ENCODE measurements at places on chromosomes 2 and 18.

DNA sequence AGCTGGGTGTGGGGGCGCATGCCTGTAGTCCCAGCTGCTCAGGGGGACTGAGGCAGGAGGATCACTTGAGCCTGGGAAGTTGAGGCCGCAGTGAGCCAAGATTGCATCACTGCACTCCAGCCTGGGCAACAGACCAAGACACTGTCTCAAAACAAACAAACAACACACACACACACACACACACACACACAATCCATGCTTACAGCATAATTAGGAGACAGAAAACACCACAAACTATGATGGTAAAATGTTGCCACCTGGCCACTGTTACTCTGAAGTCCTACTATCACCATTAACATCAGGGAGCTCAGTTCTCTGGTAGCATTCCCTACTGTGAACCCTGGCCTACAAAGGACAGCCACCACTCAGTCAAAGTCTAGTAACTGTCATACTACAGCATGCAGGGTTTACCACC is 18.3 kb downstream of the DNPEP start:
- peaks cover 25% of the 10 kb centered on the region for H3K36me3 ChIP-seq
- H3K4me1 ChIP-seq: peaks cover 14% of the 10 kb centered on the region
- no peak overlapping the region for H3K4me3 ChIP-seq
- H3K27me3 ChIP-seq: no peaks in the 10 kb centered on the region
- DNase-seq: peak; percentile 43
- H3K27ac ChIP-seq: peak overlapping the region; percentile 58

- H3K27me3 ChIP-seq: no peaks in the 10 kb centered on the region
- H3K27ac ChIP-seq: no peak overlapping the region
- no peak for DNase-seq
- no peaks in the 10 kb centered on the region for H3K4me1 ChIP-seq
These were observed 159.4 kb downstream of the CD8B2 start for GRCh38 chr2:106646605-106647004.

DNA sequence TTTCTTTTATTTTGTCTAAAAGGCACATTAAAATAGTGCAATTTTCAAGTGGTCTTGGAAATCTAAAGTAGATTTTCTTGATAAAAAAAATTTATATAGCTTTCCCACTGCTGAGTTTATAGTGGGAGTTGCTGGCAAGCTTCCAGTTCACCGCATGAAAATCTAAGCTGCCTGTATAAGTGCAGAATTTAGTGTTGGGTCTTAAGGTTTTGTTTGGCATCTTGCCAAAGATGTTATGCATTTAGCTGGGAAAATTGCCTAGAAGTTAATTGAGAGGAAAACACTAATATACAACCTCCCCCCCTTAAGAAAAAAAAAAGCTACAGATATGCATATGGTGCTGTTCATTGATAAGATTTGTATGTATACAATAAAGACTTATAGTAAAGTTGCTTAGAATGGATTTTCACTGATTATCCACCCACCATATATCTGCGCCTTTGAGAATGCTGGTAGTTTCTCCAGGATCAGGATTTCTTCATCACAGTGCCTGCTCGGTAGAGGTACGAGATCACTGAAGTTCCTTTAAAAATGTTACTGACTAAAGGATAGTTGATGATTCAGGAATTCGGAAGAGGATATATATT is 803.2 kb upstream of the POU3F3 start:
- H3K4me3 ChIP-seq: no peak overlapping the region
- H3K4me1 ChIP-seq: peaks cover 3% of the 10 kb centered on the region
- H3K36me3 ChIP-seq: no peaks in the 10 kb centered on the region
- H3K27ac ChIP-seq: no peak overlapping the region

GRCh38 chr2:231556981-231557380 is 26.7 kb upstream of the NMUR1 start:
- H3K4me3 ChIP-seq: no peak overlapping the region
- H3K36me3 ChIP-seq: no peaks in the 10 kb centered on the region
- H3K4me1 ChIP-seq: no peaks in the 10 kb centered on the region

- H3K4me1 ChIP-seq: no peaks in the 10 kb centered on the region
- H3K36me3 ChIP-seq: no peaks in the 10 kb centered on the region
- no peak for DNase-seq
- H3K4me3 ChIP-seq: no peak overlapping the region
These were observed 441.7 kb upstream of the SOX11 start for GRCh38 chr2:5250482-5250881.

DNA sequence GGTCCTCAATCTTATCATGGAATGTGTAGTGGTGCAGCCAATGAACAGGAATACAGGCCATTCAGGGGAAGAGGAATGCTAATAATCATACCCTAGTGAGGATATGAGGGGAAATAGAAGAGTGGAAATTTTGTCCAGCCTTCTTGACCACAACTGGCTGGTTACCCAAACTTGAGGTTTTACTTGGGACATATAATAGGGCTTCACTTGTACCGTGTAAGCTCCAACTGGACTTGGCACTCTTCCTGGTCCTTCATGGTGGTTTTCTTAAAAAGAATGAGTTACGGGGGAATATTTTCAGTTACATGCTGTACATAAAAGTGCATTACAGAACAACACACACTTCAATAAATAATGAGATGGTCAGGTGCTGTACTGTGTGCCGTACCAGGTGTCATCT is 234.9 kb upstream of the RASGRP3 start:
- no peak for DNase-seq
- no peaks in the 10 kb centered on the region for H3K27me3 ChIP-seq
- H3K36me3 ChIP-seq: no peaks in the 10 kb centered on the region

GRCh38 chr18:49459404-49460171 is 857 bp downstream of the DYM start:
- no peaks in the 10 kb centered on the region for H3K36me3 ChIP-seq
- no peaks in the 10 kb centered on the region for H3K27me3 ChIP-seq
- no peak for DNase-seq
- peak overlapping the region; percentile 69 for H3K4me3 ChIP-seq
- H3K4me1 ChIP-seq: peaks cover 7% of the 10 kb centered on the region

DNA sequence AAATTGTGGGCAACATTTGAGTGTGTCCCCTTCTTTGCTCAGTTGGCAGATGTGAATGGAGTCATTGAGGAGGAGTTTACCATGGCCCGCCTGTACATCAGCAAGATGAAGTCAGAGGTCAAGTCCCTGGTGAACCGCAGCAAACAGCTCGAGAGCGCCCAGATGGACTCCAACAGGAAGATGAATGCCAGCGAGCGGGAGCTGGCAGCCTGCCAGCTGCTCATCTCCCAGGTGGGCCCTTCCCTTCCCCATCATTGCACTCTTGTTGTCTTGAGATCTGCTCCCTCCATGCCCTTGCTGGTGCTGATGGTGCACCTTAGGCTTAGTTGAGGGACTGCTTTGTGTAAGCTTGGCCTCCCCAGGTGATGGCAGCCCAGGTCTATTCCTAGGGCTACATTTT is 47.5 kb upstream of the LYPD6B start:
- no peak overlapping the region for H3K27ac ChIP-seq
- no peak overlapping the region for H3K4me3 ChIP-seq
- no peaks in the 10 kb centered on the region for H3K27me3 ChIP-seq
- no peaks in the 10 kb centered on the region for H3K36me3 ChIP-seq
- no peaks in the 10 kb centered on the region for H3K4me1 ChIP-seq

DNA sequence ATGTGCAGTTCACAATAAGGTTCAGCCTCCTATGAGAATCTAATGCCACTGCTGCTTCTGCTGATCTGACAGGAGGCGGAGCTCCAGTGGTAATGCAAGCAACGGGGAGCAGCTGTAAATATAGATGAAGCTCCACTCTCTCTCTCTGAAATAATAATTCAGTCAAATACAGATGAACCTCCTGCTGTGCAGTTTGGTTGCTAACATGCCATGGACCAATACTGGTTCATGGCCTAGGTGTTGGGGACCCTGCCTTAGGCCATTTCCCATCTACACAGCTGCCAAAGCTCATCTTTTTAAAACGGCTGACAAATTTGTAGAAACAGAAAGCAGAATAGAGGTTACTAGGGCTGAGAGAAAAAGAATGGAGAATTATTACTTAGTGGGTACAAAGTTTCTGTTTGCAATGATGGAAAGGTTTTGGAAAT is 10.7 kb upstream of the HNRNPA3 start:
- no peak overlapping the region for H3K27ac ChIP-seq
- no peaks in the 10 kb centered on the region for H3K4me1 ChIP-seq
- no peak overlapping the region for H3K4me3 ChIP-seq

- no peak overlapping the region for H3K27ac ChIP-seq
- no peak for DNase-seq
- H3K4me3 ChIP-seq: no peak overlapping the region
These were observed 15.0 kb downstream of the RTTN start for GRCh38 chr18:70190529-70190928.

DNA sequence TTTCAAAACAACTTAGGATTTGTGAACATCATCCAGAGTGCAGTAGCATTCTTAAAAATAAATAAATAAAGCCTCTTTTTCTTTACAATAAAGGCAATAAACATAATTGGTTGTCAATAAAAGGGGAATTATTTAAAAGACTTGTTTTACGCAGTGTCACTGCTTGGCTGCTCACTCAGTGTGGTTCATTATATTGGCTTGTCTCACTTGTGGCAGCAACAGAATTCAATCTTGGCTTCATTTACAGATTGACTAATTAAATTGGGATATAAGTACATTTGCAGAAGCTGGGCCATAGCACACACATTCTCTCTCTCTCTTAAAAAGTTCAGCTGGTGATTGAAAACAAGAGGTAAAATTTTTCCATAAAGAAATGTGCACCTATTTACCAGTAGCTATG is 1027.6 kb downstream of the LRP1B start:
- H3K27ac ChIP-seq: no peak overlapping the region
- no peak for DNase-seq
- H3K4me1 ChIP-seq: no peaks in the 10 kb centered on the region
- H3K27me3 ChIP-seq: no peaks in the 10 kb centered on the region
- no peaks in the 10 kb centered on the region for H3K36me3 ChIP-seq

DNA sequence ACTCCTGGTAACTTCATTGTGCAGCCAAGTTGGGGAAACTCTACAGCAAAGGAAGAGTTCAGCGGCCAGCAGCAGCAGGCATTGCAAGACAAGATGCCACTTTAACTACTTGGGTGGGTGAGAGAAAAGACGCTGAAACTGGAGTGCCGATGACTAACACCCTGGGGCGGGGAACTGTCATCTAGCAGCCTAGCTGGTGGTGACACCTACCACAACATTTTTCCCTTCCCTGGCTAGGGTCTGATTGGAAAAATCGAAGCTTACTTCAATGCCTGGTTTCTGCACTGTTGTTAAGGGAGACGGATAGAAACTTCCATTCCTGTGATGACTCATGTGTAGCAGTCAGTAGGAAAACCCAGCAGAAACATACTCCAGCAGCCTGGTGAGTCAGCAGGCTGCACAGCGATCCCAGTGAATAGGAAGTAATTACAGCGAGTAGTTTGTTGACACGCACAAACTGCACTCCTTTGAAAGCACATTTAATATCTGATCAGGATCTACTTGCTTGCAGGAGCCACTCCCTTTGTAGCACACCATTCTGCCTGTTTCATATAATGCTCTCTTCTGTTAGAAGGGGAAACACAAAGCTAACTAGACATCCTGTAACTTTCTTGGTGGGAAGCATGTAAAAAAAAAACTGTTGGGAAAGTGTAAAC is 62.1 kb upstream of the MAPRE2 start:
- no peaks in the 10 kb centered on the region for H3K4me1 ChIP-seq
- peak; percentile 49 for DNase-seq
- no peaks in the 10 kb centered on the region for H3K27me3 ChIP-seq
- H3K4me3 ChIP-seq: peak overlapping the region; percentile 80

DNA sequence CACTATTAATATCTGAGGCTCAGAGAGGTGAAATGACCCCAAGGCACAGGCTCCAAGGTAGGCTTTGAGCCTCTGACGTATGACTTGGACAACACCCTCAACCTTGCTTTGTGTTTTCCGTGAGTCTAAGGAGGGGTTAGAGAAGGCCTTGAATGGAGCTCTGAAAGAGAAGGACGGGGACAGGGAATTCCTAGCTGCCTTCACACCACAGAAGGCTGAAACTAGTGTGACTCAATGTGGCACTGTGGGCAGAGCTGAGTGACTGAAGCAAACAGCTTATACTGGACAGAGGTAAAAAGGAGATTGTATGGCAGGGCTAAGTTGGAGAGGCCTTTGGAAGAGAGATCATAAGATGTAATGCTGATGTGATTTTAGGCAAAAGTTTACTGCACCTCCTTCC is 3.5 kb upstream of the NCK2 start:
- H3K27ac ChIP-seq: no peak overlapping the region
- DNase-seq: no peak
- H3K27me3 ChIP-seq: no peaks in the 10 kb centered on the region
- H3K4me3 ChIP-seq: no peak overlapping the region

DNA sequence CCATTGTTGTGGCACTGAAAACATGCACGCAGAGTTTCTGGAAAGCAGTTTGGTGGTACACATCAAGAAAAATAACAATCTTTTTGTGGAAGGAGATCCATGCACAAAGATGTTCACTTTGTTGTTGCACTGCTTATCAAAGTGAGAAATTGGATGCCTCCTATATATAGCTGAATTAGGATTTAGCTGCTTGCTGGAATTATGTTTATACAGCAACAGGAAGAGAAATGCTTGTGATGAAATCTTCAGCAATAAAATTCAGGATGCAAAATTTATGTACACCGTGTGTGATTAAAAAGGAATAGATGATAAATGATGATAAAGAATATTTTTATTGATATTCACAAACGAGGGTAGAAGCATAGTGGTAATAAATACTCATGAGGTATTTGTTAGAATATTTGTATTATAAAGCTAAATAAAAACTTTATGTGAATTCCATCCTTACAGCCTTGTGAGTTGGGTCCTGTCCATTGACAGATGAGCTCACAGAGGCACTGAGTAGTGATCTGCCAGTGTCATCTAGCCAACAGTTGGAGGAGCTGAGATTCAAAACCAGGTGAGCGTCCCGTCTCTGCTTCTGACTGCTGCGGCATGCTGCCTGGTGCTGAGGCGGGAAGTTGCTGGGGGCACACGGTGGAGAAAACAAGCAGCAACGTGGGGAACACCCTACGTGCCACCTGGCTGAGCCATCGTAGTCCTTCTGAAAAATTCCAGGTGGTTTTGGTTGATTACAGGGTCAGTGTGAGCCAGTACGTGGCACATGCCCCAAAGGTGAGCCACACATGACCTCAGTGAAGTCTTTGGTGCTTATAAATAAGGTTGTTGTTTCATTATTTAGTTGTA is 80.2 kb downstream of the ASAP2 start:
- no peak overlapping the region for H3K27ac ChIP-seq
- no peaks in the 10 kb centered on the region for H3K4me1 ChIP-seq
- no peak overlapping the region for H3K4me3 ChIP-seq
- no peak for DNase-seq
- no peaks in the 10 kb centered on the region for H3K36me3 ChIP-seq
- no peaks in the 10 kb centered on the region for H3K27me3 ChIP-seq

GRCh38 chr18:32802591-32803451 is 30.0 kb upstream of the KLHL14 start:
- no peaks in the 10 kb centered on the region for H3K36me3 ChIP-seq
- H3K4me3 ChIP-seq: no peak overlapping the region
- H3K27ac ChIP-seq: no peak overlapping the region
- H3K4me1 ChIP-seq: no peaks in the 10 kb centered on the region
- no peaks in the 10 kb centered on the region for H3K27me3 ChIP-seq

DNA sequence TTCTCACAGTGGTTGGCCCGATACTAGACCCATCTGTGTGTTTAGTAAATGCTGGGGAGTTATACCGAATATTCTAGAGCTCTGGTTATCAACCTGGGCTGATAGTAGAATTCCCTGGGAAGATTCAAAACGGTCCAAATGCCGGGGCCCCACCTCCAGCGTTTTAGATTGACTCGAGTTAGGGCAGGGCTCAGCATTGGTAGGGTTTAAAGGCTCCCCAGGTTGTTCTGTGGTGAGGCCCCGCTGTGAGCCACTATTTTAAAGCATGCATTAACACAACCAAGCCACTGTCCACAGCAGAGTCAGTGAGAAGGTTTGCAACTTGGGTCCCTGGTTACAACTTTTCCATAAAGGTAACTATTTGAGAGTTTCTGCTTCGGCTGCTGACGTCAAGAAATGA is 73.6 kb downstream of the DYSF start:
- peaks cover 4% of the 10 kb centered on the region for H3K27me3 ChIP-seq
- no peaks in the 10 kb centered on the region for H3K36me3 ChIP-seq
- H3K27ac ChIP-seq: no peak overlapping the region
